ENCODE measurements at places on chromosomes 1 and 21.

DNA sequence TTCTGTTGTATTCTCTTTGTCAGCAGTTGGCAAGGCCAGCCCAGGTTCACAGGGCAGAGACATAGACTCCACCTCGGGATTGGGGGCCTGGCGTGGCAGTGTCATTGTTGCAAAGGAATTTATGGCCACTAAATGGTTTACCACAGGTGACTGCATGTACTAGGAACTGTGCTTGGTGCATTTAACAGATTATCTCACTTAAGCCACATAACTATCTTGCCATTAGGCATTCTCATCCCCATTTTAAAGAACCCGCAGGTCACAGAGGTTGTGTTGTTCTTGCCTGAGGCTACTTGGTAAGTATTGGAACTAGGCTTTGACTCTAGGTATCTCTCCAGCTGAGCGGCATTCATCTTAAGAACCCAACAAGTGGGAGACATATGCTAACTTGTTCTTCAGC is 9.7 kb downstream of the TLCD4 start:
- no peak for DNase-seq

GRCh38 chr1:3466366-3467075 is 12.1 kb downstream of the ARHGEF16 start:
- DNase-seq = no peak

DNA sequence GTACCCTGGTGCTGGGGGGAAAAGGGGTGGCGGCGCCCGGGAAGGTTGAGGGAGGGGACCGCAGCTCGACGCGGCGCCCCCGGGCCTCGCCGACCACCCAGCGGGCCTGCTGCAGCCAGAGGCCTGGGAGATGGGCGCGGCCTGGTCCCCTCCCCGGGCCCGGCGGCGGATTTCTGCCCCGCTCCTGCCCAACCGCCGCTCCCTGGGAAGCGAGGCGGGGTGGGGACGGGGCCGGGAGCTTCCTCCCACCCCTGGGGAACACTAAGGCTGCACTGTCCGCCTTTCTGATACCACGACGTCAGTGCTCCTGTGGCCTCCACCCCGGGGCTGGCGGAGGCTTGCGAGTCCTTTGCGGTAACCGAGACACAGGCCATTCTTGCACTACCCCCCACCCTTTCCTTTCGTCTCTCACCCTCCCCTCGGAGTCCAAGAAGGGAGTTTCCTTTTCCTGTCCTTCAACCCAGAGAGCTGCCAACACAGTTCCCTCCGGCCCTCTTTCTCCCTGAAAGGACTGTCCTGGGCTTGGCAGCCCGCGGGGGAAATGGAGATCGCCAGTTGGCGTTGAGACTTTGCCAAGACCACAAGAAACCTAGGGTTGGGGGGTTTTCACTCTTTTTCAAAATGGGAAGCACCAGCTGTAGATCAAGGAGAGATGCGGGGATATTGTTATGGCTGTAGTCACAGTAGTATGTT is 742 bp downstream of the SH3GLB1 start:
- peak; percentile 26 for DNase-seq

DNA sequence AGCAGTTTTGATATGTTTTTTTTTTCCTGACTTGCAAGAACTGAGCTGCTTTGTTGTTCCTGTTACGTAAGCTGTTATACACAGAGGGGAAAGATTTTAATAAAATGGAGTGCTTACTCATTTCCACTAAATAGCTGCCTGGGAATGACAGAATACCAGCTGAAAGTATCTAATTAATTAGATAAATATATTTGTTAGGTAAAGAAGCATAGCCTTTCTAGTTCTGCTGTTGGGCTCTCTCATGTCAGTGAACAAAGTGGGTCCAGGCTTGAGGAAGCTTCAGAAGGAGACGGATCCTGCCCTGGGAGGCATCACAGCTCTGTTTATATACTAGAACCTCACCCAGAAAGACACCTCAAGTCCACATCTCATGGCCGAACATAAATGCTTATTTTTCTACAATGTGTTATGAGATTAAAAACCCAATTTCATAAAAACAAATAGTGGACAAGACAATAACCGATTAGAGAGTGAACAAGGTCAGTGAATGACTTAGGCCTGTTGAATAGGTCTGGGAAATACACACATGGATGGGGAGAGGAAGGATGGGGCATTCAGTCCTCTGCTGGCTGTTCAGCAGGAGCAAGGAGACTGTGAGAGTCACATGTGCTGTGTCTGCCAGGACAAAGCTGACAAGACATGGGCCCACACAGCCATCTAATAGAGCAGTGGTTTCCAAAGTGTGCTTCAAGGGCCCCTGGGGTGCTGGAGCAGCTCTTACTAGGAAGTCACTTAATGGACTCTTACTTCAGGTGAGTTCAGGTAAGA is 20.6 kb downstream of the TRAF5 start:
- no peak for DNase-seq

DNA sequence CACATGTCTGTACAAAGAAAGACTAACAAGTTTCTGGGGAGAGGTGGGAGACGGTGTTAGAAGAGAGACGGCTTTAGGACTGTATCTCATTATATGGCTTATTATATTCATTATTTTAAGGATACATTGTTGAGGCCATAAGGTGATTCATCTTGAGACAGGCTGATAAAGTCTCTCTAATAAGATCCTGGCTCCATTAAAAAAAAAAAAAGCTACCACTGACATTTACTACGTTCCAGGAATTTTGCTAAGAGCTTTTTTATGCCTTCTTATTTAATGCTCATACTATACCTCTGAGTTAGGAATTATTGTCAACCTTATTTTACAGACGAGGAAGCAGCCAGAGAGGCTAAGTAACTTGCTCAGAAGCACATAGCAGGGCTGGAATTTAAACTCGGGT is 173.7 kb downstream of the GABPA start:
- DNase-seq = no peak

- no peak for DNase-seq
These were observed 120.6 kb downstream of the MAB21L3 start for GRCh38 chr1:116231752-116232151.

DNA sequence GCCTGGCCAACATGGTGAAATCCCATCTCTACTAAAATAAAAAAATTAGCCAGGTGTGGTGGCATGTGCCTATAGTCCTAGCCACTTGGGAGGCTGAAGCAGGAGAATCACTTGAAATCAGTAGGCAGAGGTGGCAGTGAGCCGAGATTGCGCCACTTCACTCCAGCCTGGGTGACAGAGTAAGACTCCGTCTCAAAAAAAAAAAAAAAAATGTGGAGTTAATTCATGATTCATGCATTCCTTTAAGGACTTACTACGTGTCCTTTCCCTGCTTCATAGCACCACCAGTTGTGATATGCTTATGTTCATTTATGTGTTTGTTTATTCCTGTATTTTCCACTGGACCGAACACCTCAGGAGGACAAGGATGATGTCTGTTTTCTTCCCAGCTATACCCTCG is 12.7 kb upstream of the PRELP start:
- DNase-seq = no peak

DNA sequence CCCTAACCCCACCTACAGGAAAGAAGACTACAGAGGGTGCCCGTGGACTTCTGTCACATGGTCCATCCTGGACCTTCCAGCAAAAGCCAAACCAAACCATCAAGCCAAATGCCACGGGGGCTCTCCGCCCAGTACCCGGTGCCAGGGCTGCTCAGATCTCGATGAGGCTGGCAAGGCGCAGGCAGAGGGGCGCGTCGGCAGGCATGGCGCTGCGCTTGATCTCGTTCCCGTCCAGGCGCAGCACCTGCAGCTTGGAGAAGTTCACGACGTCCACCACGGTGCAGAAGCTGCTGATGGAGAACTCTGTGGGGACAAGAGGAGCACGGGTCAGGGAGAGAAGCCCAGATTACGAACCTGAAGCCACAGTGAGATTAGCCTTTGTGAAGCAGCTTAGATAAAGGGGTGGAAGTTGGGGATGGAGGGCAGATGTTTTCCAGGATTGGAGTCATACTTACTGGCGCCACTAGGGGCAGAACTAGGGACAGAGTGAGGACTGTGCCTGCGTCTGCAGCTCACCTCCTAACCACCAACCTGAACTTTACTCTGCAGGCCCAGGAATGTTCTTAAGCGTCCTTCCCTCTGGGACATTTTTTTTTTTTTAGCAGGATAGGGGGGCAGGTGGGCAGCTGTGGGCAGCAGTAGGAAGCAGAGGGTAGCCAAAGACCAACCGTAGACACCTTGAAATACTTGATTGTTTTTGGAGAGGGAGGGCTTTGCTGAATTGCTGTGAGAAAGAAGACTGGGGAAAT is 8.6 kb downstream of the FMOD start:
- peak; percentile 52 for DNase-seq

DNA sequence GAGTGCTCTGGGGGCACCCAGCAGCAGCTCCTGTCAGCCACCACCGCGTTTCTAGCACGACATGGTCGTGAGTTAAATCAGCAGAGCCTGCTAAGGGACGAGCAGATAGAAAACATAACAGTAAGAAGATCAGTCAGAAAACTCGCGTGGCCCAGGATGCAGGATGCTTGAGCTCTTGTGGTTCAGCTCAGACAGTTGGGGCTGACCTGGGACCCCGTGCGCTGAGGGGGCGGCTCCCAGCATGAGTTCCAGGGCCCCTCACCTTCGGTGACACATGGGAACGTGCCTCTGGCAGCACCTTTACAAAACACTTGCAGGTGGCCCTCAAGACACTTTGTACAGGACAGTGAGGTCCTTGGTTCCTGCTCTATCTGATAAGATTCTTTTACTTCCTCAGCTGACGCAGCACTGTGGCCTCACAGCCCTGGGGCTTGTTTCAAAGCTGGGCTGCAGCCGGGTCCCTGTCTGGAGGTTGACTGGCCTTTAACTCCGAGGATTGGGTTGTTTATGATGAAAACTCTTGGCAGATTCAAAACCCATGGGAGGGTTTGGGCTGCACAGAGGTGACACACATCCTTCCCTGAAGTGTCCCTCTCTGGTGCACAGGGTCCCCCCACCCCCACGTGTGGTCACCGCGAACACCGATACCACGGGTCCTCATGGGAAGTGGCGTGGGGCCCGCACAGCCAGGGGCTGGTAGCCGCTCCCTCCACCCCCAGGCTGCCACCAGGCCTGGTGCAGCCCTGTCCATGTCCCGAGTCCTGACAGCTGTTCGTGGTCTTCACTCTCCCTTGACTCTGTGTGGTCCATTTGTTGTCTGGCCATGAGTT is 65.3 kb upstream of the COL6A1 start:
- DNase-seq = no peak

GRCh38 chr1:206909883-206910318 is 11.8 kb downstream of the FCMR start:
- no peak for DNase-seq

- DNase-seq = no peak
These were observed 1806.0 kb downstream of the MRPL39 start for GRCh38 chr21:23801292-23801691.

DNA sequence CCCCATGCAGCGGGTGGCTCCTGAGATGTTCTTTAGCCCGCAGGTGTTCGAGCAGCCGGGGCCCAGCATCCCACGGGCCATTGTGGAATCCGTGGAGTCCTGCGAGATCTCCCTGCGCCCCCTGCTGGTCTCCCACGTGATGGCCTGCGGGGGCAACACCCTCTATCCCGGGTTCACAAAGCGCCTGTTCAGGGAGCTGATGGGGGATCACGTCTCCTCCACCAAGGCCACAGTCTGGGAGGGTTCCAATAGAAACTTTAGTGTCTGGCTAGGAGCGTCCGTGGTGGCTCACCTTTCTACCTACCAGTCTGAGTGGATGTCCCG is 71.0 kb downstream of the ACTL8 start:
- DNase-seq = peak; percentile 6

- DNase-seq = peak; percentile 65
These were observed at the start of gene GFI1 for GRCh38 chr1:92486251-92487077. TSS of gene GFI1 (minus strand) at chr1:92486925. CDS start at chr1:92483487, 3,438 bp downstream.

GRCh38 chr1:43572538-43572937 is 41.9 kb downstream of the PTPRF start:
- DNase-seq = no peak

DNA sequence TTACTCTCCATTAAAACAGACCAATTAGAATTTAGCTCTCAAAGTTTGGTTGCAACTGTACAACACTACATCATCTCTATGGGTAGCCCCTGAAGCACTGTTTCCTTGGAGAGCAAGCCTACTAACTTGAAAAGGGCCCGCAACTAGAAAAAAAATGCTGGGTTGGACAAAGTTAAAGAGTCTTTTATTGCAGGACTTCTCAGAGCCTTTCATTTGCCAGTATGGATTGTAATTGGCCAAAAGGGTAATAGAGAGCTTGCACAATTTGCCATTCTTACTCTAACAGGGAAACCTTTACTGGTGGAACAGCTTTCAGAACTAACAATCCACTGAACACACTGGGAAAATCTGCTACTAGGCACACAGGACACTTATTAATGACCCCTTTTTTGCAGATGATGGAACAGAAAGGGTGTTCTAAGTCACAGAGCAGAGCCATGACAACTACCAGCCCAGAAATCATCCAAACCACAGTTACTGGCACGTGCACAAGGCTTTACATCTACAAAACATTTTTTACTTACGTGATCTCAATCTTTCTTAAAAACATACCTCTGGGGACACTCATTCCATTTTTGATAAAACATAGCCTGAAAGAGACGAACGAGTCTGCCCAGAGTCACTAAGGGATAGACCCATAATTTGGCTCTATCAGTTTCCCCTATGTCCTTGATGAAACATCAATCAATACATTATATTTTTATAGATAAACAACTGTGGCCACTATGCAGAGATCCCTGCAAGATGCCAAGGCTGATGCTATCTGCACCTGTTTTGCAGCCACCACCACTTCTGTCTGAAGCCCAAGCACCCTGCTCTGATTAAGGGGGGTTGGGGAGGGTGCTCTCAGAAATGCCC is 176.3 kb upstream of the EDN2 start:
- DNase-seq = no peak

DNA sequence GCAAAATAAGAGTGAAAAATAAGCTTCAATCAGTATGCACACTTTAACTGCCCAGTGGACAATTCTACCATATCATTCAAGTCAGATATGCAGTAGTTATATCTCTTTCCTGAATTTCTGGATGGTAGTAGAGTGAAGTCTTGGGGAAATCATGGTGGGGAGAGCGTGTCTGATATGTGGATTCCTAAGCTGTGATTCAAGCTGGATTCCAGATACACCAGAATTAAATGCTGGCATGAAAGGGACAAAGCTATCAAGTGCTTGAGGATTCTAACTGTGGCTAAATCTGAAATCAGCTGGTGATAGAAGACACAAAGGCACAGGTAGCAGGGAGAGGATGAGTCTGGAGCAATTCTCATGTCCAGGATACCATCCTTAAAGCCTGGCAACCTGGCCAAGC is 323.5 kb downstream of the DUSP10 start:
- no peak for DNase-seq

DNA sequence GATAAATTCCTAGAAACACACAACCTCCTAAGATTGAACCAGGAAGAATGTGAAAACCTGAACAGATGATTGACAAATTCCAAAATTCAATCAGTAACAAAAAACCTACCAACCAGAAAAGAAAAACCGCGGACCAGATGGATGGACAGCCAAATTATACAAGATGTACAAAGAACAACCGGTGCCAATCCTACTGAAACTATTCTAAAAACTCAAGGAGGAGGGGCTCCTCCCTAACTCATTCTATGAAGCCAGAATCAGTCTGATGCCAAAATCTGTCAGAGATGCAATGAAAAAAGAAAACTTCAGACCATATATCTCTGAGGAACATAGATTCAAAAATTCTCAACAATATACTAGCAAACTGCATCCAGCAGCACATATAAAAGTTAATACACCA is 262.4 kb upstream of the DAB1 start:
- no peak for DNase-seq

GRCh38 chr1:109531380-109531779 is 8.3 kb upstream of the GPR61 start:
- no peak for DNase-seq

- DNase-seq = no peak
These were observed 303.7 kb upstream of the PLD5 start for GRCh38 chr1:242828199-242828598.
